Stomach (tissue), 19 donors: ENCODE measurements at places on chromosomes 1 and 21. TPM values are rescaled to one million over a fixed set of nuclear protein-coding genes. Genes with fewer than 3 reads are reported as not detected.

The SPATA45 gene
- not detected for polyA plus RNA-seq

The LYPD8 gene
- not detected for polyA plus RNA-seq

The FAM110D gene
- polyA plus RNA-seq = 2.7 TPM

The ADAMTSL4 gene
- 7.5 TPM for polyA plus RNA-seq

The ESRRG gene
- 22.1 TPM for polyA plus RNA-seq

The SLC9C2 gene
- polyA plus RNA-seq = not detected

The ST6GALNAC5 gene
- polyA plus RNA-seq = 1.3 TPM

The GALE gene
- polyA plus RNA-seq = 165 TPM

The S100A16 gene
- 145 TPM for polyA plus RNA-seq

The S100A7A gene
- polyA plus RNA-seq = not detected

The TIAM1 gene
- 5.1 TPM for polyA plus RNA-seq

The KRTAP13-2 gene
- polyA plus RNA-seq = not detected

The CHIA gene
- polyA plus RNA-seq = 604 TPM

The PRAMEF7 gene
- polyA plus RNA-seq = not detected

The KIF1B gene
- polyA plus RNA-seq = 5.7 TPM

The AMY1A gene
- not detected for polyA plus RNA-seq

The KIAA0040 gene
- 6.8 TPM for polyA plus RNA-seq

The SLAMF9 gene
- polyA plus RNA-seq = not detected

The VANGL2 gene
- polyA plus RNA-seq = 1.5 TPM

The TMEM183A gene
- polyA plus RNA-seq = 52.1 TPM

The PRAMEF10 gene
- not detected for polyA plus RNA-seq

The CDC20 gene
- 11.3 TPM for polyA plus RNA-seq

The SVBP gene
- polyA plus RNA-seq = 25.1 TPM
